ENCODE measurements at places on chromosomes 1 and 21.

DNA sequence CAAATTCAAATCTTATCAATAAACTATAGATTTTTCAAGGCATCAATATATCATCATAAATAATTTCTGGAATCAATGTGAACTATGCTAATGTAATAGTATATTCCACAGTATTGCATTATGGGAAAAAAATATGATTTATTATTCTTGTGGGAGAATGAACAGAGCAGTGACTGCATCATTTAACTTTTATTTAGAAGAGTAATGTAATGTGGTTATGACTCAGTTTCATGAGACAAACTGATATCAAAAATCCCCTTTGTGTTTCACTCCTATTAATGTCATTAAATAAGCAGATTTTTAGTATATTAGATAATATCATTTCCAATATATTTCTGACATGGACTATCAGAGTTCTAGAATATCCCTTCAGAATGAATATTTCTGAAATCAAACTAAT lies 187.6 kb downstream of the LRRC40 start:
- no peak for DNase-seq

DNA sequence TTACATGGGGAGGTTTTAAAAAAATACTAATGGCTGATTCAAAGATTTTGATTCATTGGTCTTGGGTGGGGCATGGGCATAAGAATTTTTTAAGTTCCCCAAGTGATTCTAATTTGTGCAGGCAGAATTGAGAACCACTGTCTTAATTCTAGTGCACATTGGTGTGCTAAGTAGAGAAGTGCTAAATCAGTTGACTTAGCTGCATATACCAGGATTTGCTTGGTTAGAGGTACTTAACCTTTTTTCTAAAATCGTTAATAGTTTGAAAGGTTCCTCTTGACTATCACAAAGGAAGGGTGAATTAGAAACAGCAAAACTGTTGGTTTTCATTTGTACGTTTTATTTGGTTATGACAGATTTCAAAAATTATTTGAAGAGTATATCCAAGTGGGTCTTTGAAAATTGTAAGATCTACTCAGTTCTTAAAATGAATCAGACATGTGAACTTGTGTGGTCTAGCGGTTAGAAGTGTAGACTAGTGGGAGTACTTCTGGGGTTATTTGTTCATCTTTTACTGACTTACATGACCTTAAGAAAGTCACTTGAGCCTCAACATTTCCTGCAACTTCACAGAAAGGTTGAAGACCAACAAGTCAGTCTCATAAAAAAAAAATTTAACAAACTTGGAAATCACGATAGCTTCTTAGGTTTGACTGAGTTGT lies 66.7 kb downstream of the RPAP2 start:
- no peak for DNase-seq

DNA sequence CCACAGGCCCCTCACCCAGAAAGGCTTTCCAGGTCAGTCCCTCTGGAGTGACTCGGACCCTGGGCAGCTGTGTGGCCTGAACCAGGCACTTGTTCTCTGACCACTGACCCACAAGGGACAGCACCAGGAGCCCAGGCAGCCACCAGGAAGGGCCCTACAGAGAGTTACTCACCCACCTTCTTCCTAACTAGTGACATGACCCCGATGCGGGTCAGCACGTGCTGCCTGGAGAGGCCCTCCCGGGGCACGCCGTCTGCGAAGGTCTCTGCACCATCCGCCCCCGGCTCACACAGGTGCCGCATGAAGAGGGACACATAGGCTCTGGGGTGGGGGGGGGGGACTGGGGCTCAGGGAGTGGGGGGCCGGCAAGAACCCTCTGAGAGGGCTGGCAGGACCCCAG lies 55.8 kb downstream of the CHD5 start:
- no peak for DNase-seq

DNA sequence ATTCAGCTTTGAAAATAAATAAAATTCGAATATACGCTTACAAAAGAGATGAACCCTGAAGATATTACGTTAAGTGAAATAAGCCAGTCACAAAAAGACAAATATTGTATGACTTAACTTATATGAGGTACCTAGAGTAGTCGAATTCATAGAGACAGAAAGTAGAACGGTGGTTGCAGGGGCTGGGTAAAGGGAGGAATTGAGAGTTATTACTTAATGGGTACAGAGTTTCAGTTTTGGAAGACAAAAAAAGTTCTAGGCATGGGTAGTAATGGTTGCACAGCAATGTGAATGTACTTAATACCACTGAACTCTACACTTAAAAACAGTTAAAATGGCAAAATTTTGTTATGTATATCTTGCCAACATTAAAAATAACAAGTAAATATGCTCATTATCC lies 48.6 kb upstream of the ZNHIT6 start:
- no peak for DNase-seq

DNA sequence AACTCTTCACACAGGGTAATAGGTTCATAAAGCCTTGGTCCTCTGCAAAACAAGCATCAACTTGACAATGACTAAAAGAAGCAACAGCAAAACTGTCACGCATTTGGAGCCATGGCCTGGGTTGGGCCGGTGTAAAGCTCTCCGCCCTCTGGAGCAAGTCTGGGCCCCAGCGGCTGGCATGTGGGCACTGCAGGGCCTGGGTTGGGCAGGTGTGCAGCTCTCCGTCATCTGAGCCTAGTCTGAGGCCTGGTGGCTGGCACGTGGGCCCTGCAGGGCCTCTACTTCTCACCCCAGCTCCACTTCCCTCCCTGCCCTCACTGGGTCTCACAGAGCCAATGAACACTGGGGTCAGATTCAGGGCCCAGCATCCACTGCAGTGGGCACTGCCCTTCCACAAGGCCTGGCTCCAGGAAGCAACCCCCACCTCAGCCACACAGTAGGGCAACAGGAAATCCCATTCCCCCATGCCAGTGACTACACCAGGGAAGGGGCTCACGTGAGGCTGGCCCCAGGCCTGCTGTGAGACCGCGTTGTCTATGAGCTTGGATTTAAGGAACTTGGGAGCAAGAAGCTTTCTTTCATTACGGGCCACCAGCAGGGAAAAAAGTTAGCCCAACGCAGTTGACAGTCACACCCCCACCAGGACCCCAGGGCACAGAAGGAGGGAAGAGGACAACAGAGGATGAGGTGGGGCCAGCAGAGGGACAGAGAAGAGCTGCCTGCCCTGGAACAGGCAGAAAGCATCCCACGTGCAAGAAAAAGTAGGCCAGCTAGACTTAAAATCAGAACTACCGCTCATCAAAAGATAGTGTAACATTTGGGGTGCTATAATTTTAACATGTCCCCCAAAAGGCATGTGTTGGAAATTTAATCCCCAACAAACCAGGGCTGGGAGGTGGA lies 52.7 kb downstream of the NPHP4 start:
- DNase-seq, result no peak

- DNase-seq, result no peak
Observed at GRCh38 chr1:28718586-28719331, 18.0 kb upstream of the YTHDF2 start.

GRCh38 chr21:34594566-34595234 lies 20.2 kb downstream of the RCAN1 start:
- DNase-seq, result no peak

GRCh38 chr21:44093761-44094160 lies 13.4 kb upstream of the PWP2 start:
- no peak for DNase-seq

DNA sequence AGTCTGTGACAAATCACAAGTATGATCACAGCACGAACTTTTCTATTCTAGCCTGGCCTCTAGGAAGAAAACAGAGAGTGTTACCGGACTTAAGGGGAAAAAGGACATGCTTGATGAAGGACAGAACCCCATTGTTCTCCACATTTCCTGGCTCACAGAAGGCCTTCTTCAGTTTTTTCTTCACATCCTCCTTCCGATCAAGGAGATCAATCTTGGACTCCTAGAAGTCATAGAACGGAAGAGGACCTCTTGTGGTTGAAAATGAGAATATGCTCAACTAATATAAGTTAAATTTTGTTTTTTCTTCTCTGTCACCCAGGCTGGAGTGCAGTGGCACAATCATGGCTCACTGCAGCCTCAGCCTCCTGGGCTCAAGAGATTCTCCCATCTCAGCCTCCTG lies 30.3 kb downstream of the YARS1 start:
- no peak for DNase-seq

GRCh38 chr1:225374996-225375395 lies 52.8 kb downstream of the LBR start:
- DNase-seq, result no peak

DNA sequence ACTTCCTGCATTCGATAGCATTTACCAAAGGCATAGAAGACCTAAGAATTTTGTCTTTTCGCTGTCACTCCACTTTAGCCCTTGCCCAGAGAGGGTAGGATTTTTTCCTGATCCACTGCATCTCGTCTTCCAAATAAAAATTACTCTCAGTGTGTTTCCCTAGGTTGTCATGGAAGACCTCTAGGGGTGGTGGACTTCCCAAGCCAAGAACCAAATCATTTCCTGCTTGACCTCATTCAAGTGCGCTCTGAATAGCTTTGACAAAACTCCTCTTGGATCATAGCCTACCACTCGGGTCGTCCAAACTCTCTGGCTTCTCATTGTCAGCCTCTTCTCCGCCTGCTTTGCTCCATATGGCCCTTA lies 431 bp upstream of the C1orf52 start:
- DNase-seq, result no peak

DNA sequence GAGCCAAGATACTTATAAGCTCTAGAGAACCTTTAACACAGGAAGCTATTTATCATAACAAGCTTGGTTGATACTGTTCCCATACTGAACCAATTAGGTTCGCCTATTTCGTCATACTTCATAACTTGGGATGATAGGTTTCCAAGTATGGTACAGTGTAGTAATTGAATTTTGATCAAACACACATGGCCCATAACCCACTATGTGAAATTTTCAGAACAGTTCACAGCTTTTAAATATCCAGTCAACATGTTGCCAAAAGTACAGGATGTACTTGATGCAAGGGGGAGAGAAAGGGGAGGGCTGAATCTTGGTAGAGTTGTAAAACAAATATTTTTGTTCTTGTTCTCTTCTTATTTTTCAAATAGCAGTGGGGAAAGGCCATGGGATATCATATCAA lies 86.6 kb downstream of the TM2D1 start:
- no peak for DNase-seq

- no peak for DNase-seq
Observed at GRCh38 chr1:182392050-182393028, 749 bp upstream of the GLUL start.

- no peak for DNase-seq
Observed at GRCh38 chr1:185409763-185410528, 92.9 kb upstream of the IVNS1ABP start.

- no peak for DNase-seq
Observed at GRCh38 chr1:155093911-155094621, 15.4 kb downstream of the EFNA3 start.

- no peak for DNase-seq
Observed at GRCh38 chr1:97247196-97247595, 525.6 kb downstream of the PTBP2 start.

GRCh38 chr1:116586741-116587143 lies 15.9 kb upstream of the CD58 start:
- no peak for DNase-seq

DNA sequence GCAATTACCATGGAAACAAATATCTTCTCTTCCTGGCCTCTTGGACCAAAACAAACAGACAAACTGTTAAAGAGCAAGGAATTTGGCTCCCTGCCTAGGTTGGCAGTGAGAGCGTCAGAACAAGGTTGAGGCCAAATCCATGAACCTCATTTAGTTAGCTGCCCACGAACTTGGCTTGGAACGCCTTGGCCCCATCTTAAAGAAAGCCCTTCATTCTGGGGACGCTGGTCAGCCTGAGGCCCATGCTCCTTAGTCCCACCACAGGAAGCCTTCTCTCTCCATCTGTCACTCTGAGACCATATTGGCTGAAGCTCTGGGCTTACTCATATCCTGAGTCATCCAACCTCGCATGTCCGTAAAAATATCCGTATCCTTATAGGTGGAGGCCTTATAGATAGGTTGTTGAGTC lies 62.4 kb upstream of the DIRAS3 start:
- no peak for DNase-seq

DNA sequence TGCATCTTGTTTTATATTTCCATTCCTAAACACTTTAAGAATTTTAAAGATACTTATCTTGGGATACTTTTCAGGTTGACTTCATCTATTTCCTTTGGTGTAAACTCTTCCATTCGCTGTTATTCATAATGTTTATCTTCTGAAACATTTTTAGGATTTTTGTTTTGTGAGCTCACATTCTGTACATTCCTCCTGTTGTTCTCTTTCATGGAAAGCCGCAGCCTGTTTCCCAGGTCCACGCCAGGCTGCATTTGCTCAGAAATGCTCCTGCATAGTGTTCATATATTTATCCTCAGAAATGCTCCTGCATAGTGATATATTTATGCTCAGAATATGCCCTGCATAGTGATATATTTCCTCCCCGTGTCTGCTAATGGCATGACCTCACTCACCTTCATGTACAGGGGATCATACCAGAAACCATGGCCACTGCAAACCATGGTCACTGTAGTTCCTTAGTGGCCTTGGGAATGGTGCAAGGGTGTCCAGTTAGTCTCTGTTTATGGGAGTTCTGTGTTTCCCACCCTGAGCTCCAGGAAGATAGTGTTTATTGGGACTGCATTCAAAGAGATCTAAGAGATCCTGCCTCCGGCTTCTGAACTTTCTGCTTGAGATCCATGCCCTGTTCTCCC lies 153.9 kb upstream of the GREM2 start:
- DNase-seq, result no peak

DNA sequence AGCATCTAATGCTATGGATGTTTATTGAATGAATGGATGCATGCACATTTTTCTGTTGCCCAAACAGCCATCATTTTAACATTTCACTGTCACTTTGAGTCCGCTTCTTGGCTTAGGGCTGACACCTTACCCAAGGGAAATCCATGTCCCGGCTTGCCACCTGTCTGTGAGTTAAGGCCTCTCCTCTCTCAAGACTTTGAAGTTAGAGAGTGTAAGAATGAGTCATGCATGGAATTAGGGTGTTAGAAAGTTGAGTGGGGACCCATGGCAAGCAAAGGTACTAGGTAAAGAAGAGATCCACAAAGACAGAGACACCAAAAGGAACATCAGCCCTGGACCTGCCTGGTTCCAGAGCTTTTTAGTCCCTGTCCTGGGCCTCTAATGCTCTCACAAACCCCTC lies 35.1 kb downstream of the ATP1A1 start:
- no peak for DNase-seq

All from activated CD8-positive, alpha-beta memory T cell treated with anti-CD3 and anti-CD28 coated beads for 1 hour (primary cell).